ENCODE measurements at places on chromosomes 13 and 19.

DNA sequence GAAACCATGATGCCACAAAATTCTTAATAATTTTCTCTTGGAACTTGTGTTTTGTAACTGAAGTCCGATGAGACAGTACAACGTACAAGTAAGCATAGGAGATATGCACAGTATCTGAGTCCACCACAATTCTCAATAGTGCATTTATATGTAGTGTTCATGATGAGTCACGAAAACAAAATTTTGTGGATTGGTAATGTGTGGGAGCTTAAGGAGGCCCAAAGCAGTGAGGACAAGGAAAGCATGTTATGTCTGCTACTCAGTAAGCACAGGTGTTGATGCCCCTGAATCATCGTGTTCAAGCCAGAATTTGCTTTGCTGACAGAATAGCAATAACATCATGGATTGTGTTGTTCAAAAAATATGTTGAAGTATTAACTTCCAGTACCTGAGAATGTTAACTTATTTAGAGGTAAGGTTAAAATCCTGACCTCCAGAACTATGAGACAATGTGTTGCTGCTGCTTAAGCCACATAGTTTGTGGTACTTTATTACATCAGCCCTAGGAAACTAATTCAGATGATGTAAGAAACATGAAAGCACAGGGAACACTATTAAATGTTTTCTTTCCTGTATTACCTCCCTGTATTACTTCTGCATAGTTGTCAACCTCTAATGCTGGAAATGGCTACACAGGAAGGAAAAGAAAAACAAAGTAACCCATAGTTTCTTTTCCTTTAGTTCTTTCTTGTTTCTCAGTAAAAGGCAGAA is 201.3 kb downstream of the SLITRK6 start:
- DNase-seq: no peak

- DNase-seq: no peak
These were observed 542.0 kb downstream of the DIAPH3 start for GRCh38 chr13:59621773-59622172.

- no peak for DNase-seq
These were observed 146.5 kb upstream of the ARGLU1 start for GRCh38 chr13:106714271-106714982.

GRCh38 chr19:7793493-7793892 is 30.4 kb downstream of the CLEC4M start:
- DNase-seq: no peak

DNA sequence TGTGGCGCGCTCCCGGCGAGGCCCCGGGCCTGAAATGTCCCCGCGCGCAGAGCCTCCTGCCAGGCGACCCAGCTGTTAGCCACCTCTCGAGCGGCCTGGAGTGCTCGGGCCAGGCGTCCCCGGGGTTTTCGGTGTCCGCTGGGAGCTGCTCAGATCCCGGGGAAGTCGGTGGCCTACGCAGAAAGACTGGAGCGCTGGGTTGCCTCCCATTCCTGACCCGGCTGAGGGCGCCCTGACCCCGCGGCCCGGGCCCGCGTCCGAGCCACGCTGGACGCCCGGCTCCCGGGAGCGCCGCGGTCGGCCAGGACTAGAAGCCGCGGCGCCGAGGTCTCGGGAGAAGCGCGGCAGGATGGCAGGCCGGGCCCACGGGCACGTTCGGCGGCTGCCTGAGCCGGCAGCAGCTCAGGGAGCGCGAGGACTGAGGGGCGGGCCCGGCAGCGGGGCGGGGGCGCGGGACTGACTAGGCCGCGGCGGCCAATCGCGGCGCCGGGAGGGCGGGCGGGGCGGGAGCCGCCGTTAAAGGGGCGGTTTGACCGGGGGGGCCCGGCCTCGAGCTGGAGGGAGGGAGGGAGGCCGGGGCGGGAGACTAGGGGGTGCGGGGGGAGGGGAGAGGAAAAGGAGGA is 1.3 kb upstream of the ZIC2 start:
- no peak for DNase-seq

DNA sequence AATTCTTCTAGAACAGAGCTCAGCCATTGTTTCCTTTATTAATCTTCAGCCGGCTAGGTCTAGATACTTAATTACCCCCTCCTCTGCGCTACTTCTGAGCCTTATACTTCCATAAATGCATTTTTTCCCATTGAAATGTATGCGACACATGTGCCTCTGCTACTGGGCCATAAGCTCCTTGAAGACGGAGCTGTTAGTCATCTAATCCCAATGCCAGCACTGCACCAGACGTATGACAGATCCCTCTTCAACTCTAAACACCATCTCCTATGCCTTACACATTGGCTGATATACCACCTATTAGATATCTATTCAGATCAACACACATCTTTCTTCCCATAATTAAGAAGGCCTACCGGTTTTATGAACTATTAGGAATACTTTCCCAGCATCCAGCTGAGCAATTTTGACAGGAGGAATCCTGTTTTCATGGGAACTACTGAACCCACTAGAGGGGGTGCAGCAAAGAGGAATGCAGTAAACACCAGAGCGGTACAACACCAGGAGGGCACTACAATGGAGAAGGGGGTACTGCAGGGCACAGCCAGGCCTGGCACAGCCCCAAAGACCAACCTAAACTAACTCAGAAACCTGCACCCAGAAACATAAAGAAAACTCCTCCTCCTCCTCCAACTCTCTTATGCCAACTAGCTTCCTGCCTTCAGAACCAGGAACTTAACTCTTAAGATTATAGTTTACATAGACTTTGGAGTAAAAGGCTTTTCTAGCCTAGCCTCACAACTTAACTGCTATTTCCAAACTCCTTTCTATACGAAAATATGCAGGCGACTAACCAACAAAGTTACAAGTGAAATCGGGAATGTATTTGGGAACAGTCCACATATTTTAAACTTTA is 18.7 kb downstream of the STK24 start:
- DNase-seq: no peak

DNA sequence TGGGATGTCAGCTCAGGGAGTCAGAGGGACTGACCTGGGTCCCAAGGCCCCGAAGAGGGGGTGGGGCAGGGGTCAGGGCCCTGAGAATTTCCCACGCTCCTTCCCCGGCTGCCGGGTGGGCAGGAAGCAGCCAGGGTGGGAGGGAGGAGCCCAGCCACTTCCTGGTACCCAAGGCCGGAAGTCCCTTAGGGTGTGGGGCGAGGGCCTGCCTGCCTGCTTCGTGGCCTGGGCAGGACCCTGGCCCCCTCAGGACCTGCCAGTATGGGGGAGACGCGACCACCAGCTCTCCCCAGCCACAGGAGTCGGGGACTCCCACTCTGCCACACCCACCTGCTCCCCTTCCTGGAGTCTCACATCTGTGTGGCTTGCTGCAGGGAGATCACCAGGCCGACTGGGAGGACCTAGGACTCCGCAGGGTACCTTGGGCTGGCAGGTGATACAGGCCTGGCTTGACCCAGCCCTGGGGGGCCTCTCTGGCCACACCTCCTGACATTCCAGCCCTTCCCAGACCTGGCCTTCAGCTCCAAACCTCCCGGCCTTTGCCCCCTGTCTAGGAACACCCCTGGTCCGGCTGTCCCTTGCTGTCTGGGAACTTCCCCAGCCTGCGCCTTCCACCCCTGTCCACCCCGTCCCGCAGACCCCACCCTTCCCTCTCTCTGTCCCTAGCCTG is 9.8 kb upstream of the CIRBP start:
- no peak for DNase-seq

DNA sequence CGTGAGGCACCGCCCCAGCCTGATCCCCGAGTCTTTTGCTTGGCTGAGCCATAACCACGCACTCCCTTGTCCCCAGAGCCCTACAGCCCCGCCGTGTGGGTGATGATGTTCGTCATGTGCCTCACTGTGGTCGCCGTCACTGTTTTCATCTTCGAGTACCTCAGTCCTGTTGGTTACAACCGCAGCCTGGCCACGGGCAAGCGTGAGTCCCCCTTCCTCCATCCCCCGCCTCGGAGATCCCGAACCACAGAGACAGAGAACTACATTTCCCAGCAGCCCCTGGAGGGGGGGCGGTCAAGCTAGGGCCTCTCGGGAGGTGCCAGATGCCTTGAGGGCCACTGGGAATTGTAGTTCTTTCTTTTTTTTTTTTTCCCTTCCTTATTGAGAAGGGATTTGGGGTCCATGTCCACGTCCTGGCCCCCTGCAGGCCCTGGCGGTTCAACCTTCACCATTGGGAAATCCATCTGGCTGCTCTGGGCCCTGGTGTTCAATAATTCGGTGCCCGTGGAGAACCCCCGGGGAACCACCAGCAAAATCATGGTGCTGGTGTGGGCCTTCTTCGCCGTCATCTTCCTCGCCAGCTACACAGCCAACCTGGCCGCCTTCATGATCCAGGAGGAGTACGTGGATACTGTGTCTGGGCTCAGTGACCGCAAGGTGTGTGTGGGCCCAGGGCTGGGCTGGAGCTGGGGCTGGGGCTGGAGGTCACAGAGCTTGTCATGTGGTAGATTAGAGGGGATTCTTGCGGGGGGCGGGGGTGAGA is 25.9 kb downstream of the GRIN2D start:
- DNase-seq: no peak

DNA sequence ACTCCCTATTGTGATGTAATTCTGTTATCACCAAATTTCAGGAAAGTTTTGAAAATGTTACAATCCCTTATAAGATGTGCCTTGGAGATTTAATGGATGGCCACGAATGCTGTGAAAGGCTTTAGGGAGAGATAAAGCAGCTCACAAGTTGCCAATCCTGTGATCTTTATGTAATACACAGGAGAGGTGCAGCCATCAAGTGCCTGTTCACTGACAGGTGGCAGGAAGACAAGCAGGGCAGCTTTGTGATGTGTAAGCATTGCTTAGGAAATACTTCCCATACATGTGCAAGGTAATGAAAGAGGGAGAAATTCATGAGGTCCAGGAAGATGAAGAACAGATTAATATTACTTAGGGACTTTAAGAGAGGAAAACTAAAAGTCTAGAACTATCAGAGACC is 628.8 kb downstream of the SLITRK6 start:
- no peak for DNase-seq

- DNase-seq: no peak
These were observed 50.5 kb downstream of the KCNRG start for GRCh38 chr13:50065712-50066111.

GRCh38 chr19:53812335-53812734 is 11.8 kb downstream of the NLRP12 start:
- no peak for DNase-seq
